ENCODE measurements at places on chromosomes 7 and 10.

DNA sequence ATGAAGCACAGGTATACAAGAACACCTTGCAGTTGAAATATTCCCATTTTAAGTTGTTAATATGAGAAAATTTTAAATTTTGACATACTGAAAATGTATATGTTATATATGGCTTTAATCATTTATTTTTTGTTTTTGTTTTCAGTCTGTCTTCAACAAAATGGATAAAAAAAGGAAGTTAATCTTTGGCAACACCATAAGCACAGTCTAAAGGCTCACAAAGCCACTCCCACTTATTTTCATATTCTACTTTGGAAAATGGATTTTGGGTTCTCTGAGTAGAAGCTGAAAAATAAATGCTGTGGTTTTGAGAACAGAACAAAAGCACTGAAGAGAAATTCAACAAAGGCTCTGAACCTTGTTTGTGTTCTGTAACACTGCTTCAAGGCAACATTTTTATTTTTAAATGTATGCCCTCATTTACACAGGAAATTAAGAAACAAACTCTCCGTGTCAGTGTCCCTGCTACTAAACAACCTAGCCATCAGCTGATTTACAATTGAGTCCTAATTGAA, 81.3 kb upstream of the LRRN3 start:
- DNase-seq: no peak

DNA sequence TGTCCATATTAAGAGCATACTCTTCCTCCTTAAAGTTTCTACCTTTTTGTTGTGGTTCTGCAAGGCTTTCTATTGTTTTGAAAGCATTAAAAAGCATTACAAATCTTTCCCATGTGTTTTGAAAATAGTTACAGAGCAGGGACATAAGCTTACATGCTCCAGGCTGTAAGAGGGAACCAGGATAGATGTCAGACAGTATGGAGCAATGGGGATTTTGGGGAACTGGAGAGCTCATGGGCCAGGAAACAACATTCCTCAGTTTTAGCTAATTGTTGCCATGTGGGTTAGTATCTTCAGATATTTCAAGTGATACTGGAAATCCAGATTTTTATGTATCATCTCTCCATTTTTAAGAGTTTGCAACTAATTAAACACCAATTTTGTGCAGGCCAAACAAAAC, 3.5 kb downstream of the MDFIC start:
- DNase-seq: no peak

GRCh38 chr7:2825559-2826227, 18.4 kb downstream of the GNA12 start:
- DNase-seq: no peak

GRCh38 chr10:112137154-112137987, 46.2 kb downstream of the GPAM start:
- DNase-seq: peak; percentile 85

DNA sequence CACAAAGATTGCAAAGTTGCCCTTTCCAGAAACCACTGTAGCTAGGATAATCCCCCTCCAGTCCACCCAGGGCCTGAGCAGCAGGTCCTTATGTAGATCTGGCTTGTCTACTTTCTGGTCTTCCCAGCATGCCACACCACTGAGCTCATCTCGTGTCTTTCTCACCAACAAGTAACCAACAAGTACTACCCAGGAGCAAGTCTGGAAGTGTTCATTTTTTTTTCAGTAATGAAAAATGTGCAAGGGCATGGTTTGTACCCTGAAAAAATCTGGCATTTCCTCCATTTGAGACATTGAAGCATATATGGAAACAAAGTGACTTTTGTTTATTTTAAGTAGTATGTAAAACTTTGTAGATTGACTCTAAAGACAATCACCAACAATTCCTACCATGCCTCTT, 120.8 kb downstream of the INHBA start:
- no peak for DNase-seq

DNA sequence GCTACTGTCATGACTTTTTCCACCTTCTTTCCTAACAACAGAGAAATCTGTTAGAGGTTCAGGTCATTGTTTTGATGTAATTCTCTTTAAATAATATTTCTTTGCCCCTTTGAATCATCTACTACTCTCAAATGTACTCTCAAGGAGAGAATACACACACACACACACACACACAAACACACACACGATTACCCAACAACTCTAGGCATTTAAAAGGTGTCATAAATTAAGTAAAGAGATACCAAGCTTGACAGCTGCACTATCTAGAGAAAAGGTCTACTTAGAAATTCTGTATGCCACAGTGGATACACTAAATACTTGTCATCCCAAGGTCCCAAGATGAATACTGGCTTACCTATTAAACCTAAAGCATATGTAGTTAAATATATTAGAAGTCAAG, 4.8 kb downstream of the PANK1 start:
- no peak for DNase-seq

GRCh38 chr10:72846238-72846637, 47.3 kb upstream of the OIT3 start:
- no peak for DNase-seq

DNA sequence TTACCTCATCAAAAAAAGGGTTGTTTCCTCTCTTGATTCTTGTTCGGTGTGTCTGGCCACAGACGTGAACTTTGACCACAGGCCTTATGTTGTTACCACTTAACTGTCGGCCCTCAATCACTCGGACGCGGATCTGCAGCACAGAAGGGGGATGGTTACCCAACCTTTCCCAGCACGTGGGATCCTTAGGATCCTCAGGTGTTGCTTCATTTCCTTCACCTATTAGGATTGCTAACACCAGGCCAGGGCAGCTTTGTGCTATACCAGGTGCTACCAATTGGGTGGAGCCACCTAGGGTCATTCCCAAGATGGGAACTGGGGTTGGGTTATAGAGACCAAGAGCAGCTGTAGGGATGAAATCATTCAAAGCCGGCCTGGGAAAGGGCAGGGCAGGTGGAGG, 73.4 kb downstream of the MYOF start:
- no peak for DNase-seq

DNA sequence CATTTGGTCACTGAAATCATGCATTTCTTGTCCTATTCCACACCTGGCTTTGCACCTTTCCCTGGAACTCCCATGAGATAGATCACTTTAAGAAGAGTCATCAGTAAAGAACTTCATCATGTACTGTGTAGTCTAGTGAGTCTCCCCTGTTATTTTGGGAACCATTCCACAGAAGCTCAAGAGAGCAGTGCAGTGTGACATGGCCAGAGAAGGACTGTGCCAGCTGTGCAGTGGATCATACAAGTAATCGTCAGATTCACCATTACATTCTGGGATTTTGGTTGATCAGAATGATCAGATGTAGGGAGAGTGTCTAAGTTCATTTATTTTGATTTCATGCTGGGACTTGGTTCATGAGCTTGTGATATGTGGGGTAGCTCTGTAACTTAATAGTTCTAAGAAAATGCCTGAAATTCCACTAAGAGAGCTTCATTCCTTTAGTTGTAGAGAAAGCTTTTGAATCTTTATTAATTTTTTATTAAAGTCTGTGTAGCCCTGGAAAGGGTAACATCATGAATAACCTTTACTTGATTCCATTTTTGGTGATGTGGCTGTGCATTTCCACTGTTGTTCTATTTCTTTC, 166.8 kb downstream of the SUGCT start:
- no peak for DNase-seq

GRCh38 chr7:94396037-94396431, 1.3 kb downstream of the COL1A2 start:
- DNase-seq: no peak

GRCh38 chr7:17307000-17307399, 8.5 kb downstream of the AHR start:
- no peak for DNase-seq

- no peak for DNase-seq
Measured at GRCh38 chr10:18576586-18576985, 74.8 kb downstream of the NSUN6 start.

DNA sequence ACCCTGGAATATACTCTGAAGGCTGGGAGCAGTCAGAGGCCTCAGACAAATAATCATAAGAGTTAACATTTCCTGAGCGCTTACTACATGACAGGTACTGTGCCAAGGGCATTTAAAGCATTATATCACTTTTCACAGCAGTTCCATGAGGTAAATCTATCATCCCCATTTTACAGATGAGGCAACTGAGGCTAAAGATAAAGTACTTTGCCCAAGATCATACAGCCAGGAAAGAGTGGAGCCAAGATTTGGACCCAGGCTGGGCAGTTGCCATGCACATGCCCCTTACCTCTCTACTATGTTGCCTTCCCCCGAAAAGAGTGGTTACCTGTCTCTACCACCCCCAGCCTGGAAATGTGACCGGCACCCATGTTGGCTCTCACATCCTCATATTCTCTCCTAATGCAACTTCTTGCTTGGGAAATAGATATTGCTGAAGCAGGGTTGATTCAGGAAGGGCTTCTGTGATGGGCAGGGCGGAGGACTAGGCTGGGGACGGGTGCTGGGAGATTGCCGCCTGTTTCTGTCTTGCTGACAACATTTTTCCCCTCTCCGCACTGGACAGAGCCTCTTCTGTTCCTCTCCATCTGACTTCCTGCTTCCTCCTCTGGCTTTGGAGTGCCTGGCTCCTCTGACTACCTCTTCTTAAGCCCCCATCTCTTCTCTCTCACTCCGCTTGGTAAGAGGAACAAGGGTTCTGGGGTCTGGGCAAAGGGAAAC, 13.8 kb downstream of the SMO start:
- no peak for DNase-seq

DNA sequence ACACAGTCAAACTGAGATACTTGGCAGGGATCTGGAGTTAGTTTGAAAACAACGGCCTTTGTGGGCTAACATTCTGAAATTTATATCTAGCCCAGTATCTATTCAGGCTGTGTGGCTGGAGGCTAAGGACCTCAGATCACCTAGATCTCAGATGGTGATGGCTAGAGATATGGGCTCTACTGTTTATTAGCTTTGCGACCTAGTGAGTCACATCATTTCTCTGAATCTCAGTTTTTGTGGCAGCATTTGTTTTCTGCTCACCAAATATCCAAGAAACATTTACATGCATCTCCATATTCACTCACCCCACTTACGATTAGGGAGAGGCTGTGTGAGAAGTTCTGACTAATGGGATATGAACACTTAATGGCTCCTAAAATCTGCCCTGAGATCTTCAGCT, 503.9 kb downstream of the KIF20B start:
- DNase-seq: no peak

GRCh38 chr10:51319173-51319435, 244.8 kb downstream of the PRKG1 start:
- DNase-seq: no peak

DNA sequence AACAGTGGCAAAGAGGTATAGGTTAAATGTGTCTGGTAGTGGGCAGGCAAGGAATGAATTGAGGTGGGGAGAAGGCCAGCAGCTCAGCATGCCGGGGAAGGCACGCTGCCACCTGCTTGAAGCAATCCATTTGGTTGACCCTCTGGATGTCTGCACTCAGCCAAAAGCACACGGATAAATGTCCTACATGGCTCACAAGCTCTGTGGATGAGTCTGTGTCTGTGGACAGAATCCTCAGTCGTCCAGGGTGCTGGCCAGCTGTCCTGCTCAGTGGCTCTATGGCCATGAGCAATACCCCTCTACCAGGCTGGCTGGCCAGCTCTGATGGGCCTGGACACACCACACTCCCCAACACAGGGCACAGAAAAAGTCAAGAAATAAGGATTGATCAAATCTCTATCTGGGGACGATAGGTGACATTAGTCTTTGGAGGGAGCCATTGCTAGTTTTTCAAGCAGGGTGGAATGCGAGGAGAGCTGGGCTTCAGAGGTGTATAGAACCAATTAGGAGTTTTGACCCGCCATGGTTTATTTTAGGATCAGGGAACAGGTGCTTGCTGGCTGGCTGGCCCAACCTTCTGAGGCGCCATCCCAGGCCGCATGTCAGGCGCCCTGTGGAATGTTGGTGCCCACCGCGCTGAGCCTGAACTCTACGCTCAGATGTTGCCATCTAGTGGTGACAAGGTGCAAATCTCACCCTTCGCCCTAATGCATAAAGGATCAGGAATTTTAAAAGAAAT, 493.4 kb downstream of the TNS3 start:
- DNase-seq: no peak

GRCh38 chr7:95427166-95427565, 7.7 kb downstream of the PON2 start:
- no peak for DNase-seq

- no peak for DNase-seq
Measured at GRCh38 chr7:33837356-33837851, 67.9 kb upstream of the BMPER start.

GRCh38 chr7:140584195-140584851, 56.3 kb downstream of the DENND2A start:
- DNase-seq: no peak

GRCh38 chr10:66680886-66681285, 244.9 kb upstream of the LRRTM3 start:
- DNase-seq: no peak

- no peak for DNase-seq
Measured at GRCh38 chr10:18313626-18314025, 173.4 kb downstream of the CACNB2 start.

All from activated effector memory CD4-positive, alpha-beta T cell treated with anti-CD3 and anti-CD28 coated beads, Interleukin-2, amount 50 U/mL, for 16 hours (primary cell).